NCI-H2081 treated with DMSO at 0.1 percent for 48 hours (cell line): ENCODE measurements at places on chromosomes 2 and 18.

DNA sequence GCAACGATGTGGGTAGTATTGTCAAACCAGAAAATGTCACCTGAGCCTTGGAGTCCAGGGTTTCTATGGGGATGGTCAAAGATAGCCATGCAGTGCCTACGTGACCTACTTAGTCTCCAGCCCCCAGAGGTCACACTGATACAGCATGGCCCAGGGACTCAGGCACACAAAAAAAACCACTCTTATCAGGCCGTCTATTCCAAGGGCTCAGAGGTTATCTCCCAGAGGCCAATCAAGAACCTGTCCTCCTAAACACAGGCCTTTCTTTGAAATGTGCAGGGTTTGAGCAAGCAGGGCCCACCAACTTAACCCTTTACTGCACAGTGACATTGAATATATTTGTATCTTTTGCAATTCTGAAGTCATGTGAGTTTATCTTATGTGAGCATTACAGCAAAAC is 82.7 kb downstream of the MRO start:
- no peak for DNase-seq

GRCh38 chr2:129829588-129829987 is 149.9 kb upstream of the RAB6C start:
- no peak for DNase-seq

DNA sequence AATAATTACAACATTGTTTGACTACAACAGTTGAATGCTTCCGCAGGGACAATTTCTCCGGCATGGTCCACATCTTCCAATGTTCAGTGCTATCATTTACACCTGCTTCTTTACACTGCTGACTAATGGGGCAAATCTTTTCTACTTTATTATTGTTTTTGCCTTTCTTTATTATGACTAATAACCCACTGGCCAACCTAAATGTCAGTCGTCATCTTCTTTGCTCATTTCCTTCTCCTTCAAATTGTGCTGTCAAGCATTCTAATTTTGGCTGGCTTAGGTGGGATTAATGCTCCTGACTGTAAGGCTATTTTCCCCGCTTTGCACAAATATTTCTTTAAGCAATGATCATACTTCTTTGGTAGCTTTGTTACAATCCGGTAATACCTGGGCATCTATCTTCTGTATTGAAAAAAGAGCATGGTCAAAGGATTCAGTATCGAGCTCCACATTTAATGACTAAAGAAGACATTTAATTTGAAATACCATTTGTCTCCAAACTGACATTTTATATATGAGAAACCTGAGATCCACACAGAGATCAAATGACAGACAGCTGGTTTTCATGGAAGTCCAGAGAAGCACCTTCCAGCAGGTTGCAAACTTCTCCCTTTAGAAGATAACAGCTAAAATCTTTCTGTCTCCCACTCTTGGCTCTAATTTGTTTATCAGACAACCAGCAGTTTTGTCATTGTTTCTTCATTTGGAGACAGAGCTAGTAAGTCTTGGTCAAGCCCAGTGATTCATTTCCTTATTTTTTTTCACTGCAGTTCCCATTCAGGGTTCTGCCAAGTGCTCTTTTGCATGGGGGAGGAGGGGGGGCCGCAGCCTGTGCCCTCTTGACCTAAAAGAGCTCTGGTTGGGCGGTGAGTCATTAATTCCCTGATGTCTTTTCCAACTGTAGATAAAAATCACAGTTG is 132.9 kb downstream of the SOCS6 start:
- DNase-seq = no peak

- DNase-seq = no peak
These were observed 12.0 kb downstream of the UGP2 start for GRCh38 chr2:63853527-63854310.

DNA sequence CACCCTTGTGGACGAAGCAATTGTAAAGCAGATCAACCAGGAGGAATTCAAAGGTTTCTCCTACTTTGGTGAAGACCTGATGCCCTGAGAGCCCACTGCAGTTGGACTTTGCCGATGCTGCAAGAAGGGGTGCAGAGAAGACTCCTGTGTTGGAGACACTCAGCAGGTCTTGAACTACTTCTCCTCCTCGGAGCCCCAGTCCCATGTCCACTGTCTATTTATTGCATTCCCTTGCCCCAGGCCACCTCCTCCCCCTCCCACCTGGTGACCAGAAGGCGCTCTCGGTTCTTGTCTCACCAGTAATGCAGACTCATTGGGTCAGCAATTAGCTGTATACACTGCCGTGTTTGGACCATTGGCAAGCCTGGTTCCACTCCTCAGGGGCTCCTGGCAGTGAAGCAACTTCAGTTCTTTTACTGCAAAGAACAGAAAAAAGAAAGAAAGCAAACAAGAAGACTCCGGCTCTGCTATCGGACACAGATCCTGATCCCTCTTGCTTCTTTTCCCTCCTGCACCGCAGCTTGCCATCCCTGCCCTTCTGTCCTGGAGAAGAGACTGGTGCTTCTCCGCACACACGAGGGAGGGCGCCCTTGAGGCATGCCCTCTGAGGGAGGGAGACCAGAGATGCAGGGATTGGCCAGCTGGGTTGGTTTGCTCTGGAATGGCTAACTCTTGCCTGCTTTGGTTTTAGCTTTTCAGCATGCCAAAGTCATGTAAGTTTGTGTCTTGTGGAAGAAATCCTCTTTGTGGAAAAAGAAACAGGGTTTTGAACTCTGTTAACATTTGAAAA is 112.2 kb upstream of the EPAS1 start:
- no peak for DNase-seq

- no peak for DNase-seq
These were observed 193.0 kb upstream of the NETO1 start for GRCh38 chr18:73060666-73061288.

DNA sequence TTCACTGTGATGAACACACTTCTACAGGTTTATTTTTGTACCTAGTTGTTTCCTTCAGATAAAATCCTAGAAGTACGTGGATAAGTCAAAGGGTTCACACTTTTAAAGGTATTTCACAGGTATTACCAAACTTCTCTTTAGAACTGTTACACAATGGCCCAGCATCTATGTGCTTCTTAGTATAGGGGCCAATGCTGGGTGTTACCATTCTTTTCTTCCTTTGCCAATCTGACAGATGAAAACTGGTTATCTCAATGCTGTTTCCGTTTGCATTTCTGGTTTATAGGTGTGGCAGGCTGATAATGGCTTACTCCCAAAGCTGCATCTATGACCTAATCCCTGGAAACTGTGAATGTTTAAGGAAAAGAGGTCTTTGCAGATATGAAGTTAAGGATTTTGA is 2.8 kb upstream of the TCF7L1 start:
- DNase-seq = no peak

- no peak for DNase-seq
These were observed 108.3 kb downstream of the SPP2 start for GRCh38 chr2:234158812-234159211.
